ENCODE measurements at places on chromosomes 2 and 18.

GRCh38 chr2:41414486-41415230, 633.2 kb upstream of the PKDCC start:
- no peak for DNase-seq

DNA sequence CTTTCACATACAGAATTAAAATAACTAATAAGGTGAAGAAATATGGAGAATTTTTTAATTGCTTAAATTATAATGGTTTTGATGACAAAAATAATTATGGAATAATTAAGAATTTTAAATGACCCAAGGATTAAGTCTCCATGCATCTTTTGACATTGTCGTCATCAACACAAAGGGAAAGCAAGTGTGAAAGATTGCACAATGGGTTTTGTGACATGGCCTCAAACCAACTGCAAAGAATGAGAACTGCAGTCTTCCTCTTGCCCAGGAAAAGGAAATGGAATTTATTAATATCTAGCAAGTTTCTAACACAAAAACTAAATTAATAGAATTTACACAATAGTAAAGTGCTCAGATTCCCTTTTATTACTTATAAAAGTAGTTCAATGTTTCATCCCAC, 329.1 kb upstream of the PKDCC start:
- DNase-seq = no peak

DNA sequence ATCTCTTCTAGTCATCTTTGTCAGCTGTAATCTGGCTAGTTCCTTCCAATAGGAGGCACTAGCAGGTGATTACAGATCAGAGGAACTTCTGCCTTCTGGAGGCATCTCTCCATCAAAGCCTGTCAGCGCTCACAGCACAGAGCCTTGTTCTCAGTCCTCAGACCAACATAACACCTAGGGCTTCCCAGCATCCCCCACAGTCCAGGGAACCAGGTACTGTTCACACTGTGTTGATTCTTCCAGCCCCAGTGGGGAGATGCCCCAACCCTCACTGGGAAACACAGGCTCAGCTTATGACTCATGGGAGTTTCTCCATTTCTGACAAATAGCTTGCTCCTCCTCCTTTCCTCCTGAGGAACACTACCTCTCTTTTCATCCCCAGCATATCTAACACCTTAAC, 601.7 kb downstream of the CBLN2 start:
- DNase-seq = no peak

DNA sequence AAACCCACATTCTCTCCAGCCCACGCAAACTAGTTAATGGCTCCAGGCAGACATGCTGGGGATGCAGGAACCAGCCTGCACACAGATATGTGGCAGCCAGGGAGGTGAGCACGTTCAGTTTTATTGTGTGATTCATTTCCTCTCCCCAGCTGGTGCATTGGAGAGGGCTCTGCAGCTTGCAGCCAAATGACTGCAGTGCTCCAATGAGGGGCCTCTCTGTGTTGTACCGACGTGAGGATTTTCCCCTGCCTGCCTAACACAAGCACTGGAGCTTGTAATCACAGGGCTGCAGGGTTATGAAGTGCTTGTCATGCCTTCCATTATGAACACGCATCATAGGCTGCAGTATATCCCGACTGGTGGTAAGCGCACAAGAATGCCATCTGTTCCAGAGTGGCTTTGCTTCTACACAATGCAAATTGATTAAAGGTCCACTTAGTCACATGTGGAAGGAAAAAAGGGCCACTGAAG, 92.3 kb upstream of the THUMPD2 start:
- no peak for DNase-seq

DNA sequence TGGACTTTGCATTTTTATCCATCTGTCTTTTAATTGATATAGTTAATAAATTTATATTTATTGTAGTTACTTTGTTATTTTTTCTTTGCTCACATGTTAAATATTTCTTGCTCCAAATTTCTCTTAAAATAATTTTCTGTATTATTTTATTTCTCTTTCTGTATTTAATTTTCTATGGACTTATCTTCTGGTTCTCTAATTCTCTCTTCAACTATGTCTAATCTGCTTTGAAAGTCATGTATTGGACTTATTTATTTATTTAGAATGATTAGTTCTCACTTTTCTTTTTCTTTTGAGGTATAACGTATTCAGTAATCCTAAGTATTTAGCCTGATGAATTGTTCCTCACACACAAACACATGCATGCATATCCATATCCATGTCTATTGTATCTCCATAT, 53.1 kb downstream of the ASB1 start:
- no peak for DNase-seq

DNA sequence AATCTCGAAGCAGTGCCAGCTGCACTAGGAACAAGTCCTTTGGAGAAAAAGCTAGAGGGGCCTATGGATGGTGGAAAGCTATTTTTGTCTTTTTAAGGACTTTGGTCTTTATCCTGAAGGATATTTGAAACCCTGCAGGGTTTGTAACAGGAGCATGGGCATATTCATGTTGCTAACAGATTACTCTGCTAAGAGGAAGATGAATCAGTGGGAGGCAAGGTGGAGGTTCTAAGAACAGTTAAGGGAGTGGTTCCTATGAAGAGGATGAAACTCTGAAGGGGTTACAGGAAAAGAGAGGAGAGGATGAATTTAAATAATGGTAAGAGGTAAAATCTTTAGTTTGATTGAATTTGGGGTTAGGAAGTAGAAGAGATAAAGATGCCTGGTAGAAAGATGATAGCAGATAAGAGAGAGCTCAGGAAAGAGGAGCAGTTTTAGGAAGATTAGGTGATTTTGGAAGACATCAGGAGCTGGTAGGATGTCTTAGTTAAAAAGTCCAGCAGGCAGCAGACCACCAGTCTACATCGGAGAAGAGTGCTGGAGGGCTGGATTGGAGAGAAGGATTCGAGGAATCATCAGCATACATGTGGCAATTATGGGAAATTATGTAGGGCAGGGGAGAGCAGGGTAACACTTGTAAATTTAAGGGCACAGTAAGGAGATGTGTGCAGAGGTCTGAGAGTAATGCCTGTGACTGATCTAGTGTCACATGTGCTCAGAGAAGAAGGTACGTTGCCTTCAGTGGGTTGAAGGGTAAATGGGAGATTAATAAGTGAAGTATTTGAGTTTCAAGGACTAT, 39.3 kb upstream of the C1GALT1C1L start:
- no peak for DNase-seq

DNA sequence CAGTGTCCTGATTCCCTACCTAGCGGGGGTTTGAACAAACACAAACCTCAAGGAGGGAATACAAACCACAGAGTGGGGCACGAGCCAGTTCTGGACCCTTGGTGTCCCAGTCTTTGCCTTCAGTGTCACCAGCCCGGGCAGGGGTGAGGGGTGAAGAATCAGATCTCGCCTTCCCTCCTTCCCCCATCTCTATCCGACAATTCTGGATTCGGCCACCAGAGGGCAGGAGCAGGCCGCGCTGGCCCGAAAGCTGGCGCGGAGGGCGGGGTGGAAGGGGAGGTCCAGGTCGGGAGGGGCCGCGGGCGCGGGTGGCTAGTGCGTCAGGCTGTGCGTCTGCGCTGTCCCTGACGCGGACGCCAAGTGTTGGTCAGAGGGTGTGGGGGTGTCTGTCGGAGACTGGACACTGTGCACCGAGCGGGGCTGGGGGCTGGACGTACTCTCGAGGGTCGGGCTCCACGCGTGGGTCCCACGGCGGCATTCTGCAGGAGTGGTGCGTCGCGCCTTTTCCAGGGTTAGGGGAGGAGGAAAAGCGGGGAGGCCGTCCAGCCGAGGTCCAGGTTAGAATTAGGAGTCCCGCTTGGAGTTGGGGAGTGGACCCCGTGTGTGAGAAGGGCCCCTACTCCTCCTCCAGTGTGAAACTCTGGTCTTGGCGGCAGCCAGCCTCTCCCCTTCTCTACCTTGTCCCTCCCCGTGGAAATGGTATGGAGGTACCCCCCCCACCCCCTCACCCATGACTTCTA, 2.9 kb upstream of the CRYBA2 start:
- DNase-seq = peak; percentile 77

All from stimulated activated CD8-positive, alpha-beta memory T cell treated with anti-CD3 and anti-CD28 coated beads, Interleukin-2, amount 100 ng/mL, for 48 hours (primary cell).